Natural killer cell treated with Interleukin-12 subunit alpha and Interleukin-12 subunit beta and Interleukin-15 and Interleukin-18, amount 100 ng/mL, for 72 hours (primary cell): ENCODE measurements at places on chromosomes 6 and 20. TPM values are rescaled to one million over a fixed set of nuclear protein-coding genes. Genes with fewer than 3 reads are reported as not detected.

DNA sequence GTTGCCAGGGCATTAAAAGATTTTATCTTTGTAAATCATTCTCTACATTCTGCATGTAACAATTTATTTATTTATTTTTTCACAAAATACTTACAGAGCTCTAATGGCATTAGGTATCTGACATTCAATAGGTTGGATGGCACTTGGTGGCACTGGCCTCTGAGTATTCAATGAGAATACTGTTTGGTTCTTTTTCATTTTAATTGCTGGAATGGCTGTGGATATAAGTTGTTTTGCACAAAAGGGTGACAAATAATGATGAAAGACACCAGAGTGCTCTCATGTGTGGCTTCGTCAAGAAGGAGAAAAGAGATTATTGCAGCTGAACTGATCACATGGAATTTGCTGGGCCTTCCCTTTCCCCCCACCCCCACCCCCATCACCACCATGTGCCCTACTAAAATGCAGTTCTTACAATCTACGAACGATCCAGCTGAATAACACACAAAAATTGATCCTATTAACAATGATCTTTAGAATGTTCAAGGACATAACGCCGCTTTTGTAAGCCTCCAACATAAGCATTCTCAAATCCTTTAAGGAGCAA is 195.2 kb upstream of the POU3F2 start:
- no peaks in the 10 kb centered on the region for H3K27me3 ChIP-seq
- no peak overlapping the region for H3K27ac ChIP-seq
- H3K4me3 ChIP-seq, result no peak overlapping the region

DNA sequence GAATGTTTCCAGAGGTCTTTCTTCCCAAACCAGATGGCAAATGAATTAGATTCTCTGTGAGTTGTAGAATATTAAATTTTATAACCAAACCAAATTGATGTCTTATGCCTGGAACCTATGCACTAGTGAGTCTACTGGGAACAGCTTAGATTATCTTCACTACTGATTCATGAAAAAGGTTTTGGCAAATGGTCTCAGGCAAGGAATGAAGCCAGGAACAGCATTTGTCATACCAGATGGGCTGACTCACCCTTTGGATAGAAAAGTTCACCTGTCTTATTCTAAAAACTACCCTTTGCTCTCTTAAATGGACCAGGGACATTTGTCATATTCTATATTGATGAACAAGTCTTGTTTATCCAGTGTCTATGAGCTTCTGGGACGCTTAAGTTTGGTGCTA is 135.4 kb upstream of the ECI2 start:
- no peak for DNase-seq
- no peak overlapping the region for H3K27ac ChIP-seq
- H3K4me3 ChIP-seq, result no peak overlapping the region

- no peaks in the 10 kb centered on the region for H3K36me3 ChIP-seq
- H3K4me3 ChIP-seq, result no peak overlapping the region
- H3K27ac ChIP-seq, result no peak overlapping the region
- DNase-seq, result no peak
Measured at GRCh38 chr6:113825781-113826180, 31.4 kb upstream of the MARCKS start.

The TRIM10 gene
- not detected for total RNA-seq

The NEURL2 gene
- total RNA-seq, result 0.29 TPM

The TMEM74B gene
- not detected for total RNA-seq
